Astrocyte (in vitro differentiated cells and primary cell): ENCODE measurements at places on chromosomes 5 and 9. TPM values are rescaled to one million over a fixed set of nuclear protein-coding genes. Genes with fewer than 3 reads are reported as not detected.
A peak's percentile ranks its signal among the peaks of the same experiment; 100 is the strongest.

- H3K27ac ChIP-seq: no peak overlapping the region
- H3K36me3 ChIP-seq: no peaks in the 10 kb centered on the region
- H3K27me3 ChIP-seq: no peaks in the 10 kb centered on the region
These were observed 29.3 kb downstream of the CARTPT start for GRCh38 chr5:71748360-71748759.

DNA sequence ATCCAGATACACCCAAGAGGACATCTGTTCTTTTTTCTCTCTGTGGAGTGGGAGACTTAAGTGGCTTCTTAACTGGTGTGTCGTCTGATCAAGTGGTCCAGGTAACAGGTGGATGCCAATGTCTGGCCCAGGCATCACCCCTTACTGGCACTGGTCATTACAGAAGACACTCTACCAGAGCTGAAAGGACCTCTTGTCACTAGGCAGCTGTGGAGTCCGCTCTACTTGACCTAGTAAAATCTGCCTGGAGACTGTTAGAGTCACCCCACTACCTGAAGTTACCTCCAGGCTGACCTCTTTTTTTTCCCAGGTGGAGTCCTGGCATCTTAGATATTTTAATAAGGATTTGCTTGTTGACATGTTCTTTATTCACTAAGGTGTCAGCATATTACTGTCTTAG, 22.5 kb downstream of the FXN start:
- no peaks in the 10 kb centered on the region for H3K36me3 ChIP-seq
- H3K27me3 ChIP-seq: no peaks in the 10 kb centered on the region
- no peaks in the 10 kb centered on the region for H3K4me1 ChIP-seq
- H3K27ac ChIP-seq: no peak overlapping the region
- no peak for DNase-seq

DNA sequence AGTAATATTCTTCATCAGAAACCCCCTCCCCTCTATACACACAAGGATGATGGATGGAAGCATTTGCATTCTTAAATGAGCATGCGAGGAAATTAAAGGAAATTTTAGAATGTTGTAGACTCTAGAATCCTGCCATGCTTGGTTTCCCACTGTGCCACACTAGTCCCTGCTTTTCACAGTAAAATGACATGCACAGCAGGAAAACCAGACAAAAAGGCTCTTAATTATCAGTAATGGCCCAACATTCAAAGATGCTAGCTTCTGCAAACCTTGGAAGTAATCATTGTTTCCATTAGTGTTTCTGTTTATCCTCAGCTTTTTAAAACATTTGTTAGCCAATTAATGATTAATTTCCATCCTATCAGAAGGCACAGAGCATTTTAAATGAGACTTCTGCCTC, 255.8 kb downstream of the SLCO4C1 start:
- no peak for DNase-seq
- no peaks in the 10 kb centered on the region for H3K36me3 ChIP-seq
- no peaks in the 10 kb centered on the region for H3K27me3 ChIP-seq
- H3K27ac ChIP-seq: no peak overlapping the region
- H3K4me1 ChIP-seq: no peaks in the 10 kb centered on the region

DNA sequence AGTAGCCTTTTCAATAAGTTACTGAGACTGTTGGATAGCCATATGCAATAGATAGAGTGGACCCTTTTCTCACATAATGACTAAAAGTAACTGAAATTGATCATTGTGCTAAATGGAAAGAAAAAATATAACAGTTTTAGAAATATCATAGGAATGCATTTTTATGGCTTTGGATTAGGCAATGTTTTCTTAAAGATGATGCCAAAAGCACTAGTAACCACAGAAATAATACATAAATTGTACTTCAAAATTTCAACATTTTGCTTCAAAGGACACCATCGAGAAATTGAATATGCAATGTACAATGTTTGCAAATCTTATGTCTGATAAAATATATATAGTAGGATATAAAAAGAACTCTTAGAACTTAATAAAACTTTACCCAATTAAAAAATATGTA, 1267.5 kb upstream of the CDH9 start:
- H3K4me3 ChIP-seq: no peak overlapping the region
- no peak for DNase-seq
- no peaks in the 10 kb centered on the region for H3K4me1 ChIP-seq
- H3K27ac ChIP-seq: no peak overlapping the region
- no peaks in the 10 kb centered on the region for H3K27me3 ChIP-seq
- H3K36me3 ChIP-seq: no peaks in the 10 kb centered on the region

DNA sequence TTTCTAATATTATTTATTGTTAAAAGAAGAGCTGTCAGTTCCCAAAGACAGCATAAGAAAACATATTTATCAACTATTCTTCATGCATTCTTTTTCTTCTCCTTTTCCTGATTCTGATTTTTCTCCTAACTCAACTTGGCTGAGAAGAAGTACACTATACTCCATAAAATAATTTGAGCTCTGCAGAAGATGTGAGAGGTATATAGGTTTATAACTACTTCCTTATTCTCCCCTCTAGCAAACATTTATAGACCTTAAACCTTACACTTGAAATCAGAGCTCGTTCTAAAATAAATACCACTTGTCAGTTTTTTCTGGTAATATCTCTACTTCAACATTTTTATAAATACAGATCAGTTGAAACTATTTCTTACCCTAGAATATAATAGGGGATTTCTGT, 724.8 kb upstream of the GRAMD2B start:
- no peak overlapping the region for H3K4me3 ChIP-seq
- no peak for DNase-seq
- no peak overlapping the region for H3K27ac ChIP-seq
- no peaks in the 10 kb centered on the region for H3K27me3 ChIP-seq
- H3K36me3 ChIP-seq: no peaks in the 10 kb centered on the region
- H3K4me1 ChIP-seq: peaks cover 19% of the 10 kb centered on the region

GRCh38 chr9:111481885-111482636, 2.1 kb downstream of the ECPAS start:
- no peak overlapping the region for H3K27ac ChIP-seq
- H3K27me3 ChIP-seq: no peaks in the 10 kb centered on the region

DNA sequence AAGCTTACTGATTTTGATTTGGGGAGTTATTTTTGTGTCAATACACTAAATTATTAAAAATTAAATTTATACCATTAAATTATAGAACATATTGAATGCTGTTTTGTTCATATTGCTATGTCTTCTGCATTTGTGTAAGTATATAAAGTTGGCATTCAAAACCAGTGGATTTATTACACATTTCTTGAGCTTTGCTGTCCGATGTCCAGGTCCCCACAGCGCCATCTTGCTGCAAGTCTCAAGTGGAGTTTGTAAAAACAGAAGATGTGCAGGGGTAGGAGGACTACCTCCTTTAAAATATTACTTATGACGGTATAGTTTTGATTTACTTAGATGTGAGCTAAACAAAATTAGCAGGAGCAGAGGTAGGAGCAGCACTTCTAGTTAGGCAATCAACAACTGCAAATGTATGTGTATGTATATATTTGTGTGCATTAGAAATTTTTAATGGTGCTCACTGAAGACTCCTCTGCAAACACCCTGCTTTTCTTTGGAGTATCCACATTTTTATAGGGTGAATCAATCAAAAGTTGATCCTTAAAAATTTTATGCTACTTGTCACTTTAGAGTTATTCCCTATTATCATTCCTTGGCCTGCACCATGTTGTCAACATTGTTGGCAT, 37.4 kb downstream of the CPEB4 start:
- H3K27ac ChIP-seq: no peak overlapping the region
- no peak overlapping the region for H3K4me3 ChIP-seq

DNA sequence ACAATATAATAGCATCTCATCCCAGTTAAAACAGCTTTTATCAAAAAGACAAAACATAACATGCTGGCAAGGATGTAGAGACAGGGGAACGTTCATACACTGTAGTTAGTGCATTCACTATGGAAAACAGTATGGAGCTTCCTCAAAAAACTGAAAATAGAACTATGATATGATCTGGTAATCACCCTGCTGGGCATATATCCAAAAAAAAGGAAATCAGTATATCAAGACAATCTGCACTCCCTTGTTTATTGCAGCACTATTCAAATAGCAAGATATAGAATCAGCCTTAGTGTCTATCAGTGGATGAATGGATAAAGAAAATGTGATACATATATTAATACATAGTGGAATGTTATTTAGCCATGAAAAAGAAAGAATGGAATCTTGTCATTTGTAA, 88.5 kb downstream of the PBX3 start:
- no peak overlapping the region for H3K27ac ChIP-seq
- no peaks in the 10 kb centered on the region for H3K27me3 ChIP-seq
- no peak overlapping the region for H3K4me3 ChIP-seq
- H3K36me3 ChIP-seq: no peaks in the 10 kb centered on the region
- no peak for DNase-seq

- no peaks in the 10 kb centered on the region for H3K36me3 ChIP-seq
- peak overlapping the region; percentile 66 for H3K4me3 ChIP-seq
- H3K27ac ChIP-seq: no peak overlapping the region
These were observed 1.6 kb downstream of the NACC2 start for GRCh38 chr9:136093346-136093986.

GRCh38 chr9:34001298-34001697, 47.4 kb downstream of the UBAP2 start:
- no peak for DNase-seq
- H3K27me3 ChIP-seq: no peaks in the 10 kb centered on the region
- H3K27ac ChIP-seq: no peak overlapping the region

DNA sequence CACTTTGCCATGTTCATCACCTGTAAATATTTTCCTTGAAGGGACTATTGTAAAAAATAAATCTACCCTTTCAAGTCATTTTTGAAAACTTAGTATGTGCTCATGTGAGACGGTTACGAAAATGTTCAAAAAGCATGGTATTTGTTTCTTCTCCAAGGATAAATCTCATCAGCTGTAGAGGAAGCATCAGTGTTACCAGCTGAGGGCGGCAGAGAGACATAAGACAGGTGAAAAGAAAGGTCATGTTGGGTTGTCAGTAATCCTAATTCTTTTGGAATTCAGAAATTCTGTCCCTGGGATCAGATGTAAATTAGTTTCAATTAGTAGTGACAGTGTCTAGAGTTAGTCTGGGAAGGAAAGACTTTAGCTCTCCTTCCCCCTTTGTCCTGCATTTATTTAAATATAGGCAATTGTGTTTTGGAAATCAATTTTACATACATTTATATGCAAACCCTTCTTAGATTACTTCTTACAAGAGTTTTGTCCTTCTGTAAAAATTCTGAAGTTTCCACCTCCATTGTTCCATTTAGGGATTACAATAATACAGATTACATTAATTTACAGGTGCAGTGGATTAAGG, 791.9 kb upstream of the CDH6 start:
- no peaks in the 10 kb centered on the region for H3K27me3 ChIP-seq
- H3K27ac ChIP-seq: no peak overlapping the region

DNA sequence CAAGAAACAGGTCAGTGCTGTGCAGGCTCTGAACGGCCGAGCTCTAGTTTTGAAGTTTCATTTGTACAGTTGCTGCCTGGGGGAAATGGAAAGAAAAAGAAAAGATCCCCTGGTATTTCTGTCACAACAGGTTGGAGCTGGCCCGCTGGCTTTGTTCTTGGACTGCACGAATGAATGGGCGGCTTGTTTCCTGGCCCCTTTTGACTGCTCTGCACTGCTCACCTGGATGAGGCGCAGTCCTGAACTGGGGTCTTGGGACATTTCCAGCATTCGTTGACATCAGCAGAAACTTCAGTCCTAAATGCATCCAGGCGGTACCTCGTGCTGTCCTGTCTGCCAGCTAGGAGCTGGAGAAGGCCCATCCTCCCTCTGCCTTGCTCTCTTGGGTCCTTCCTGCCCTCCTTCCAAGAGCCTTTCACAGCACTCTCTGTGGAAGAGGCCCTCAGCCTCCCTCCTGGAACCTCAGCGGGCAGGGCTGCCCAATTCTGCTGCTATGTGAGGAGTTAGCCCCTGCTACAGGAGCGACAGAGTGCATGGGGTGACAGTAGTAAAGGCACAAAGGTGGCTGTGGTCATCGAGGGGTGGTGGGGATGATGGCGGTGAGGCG, 189.2 kb downstream of the FSTL4 start:
- H3K4me3 ChIP-seq: no peak overlapping the region
- H3K27ac ChIP-seq: no peak overlapping the region
- no peaks in the 10 kb centered on the region for H3K36me3 ChIP-seq
- no peak for DNase-seq
- peaks cover 14% of the 10 kb centered on the region for H3K27me3 ChIP-seq

- no peak overlapping the region for H3K4me3 ChIP-seq
- H3K4me1 ChIP-seq: peaks cover 32% of the 10 kb centered on the region
- H3K36me3 ChIP-seq: no peaks in the 10 kb centered on the region
These were observed 133.7 kb downstream of the NUDT12 start for GRCh38 chr5:103428923-103429322.

- H3K36me3 ChIP-seq: no peaks in the 10 kb centered on the region
- no peaks in the 10 kb centered on the region for H3K4me1 ChIP-seq
- no peak for DNase-seq
These were observed 46.3 kb upstream of the SMIM23 start for GRCh38 chr5:171739271-171739670.

DNA sequence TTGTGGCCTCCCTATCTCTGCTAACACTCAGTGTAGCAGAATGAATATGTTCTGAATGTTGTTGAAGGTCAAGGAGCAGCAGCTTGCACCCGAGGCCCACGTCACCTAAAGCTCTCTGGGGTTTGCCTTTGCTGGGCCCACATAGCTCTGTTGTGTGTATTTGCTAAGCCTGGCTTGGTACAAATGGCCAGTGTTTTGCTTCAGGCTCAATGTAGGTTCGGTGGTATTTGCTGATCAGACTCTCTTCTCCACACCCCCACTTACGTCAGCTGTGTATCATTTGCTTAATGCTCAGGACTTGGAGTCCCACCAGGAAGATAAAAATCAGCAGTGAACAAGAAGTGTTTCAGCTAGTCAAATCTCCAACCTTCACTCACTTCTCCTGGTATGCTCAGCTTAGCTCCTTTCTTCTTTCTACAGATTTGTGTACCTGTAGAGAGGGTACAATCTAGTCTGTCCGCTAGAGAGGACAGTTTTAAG, 4.8 kb upstream of the RFESD start:
- no peak for DNase-seq
- no peak overlapping the region for H3K27ac ChIP-seq
- peaks cover under 1% of the 10 kb centered on the region for H3K4me1 ChIP-seq
- no peaks in the 10 kb centered on the region for H3K36me3 ChIP-seq

DNA sequence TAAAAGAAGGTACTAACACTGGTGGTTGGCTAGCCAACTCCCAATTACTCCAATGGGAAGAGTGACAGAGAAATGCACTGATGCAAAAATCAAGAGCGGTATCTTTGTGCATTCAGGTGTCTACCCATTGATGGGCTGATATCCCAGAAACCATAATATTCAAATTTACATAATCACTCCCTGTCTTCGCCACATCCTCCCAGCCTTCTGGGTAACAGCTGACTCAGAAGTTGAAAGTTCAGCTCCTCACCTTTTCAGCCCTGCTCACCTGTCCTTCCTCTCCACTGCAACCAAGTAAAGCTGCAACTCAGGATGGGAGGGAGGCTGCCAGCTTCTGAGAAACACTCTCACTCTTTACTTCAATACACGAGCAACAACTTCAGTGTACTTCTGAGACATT, 6.9 kb downstream of the SUSD1 start:
- H3K27me3 ChIP-seq: no peaks in the 10 kb centered on the region
- DNase-seq: no peak
- no peaks in the 10 kb centered on the region for H3K36me3 ChIP-seq
- H3K4me1 ChIP-seq: no peaks in the 10 kb centered on the region

CCL27 gene
- 0.52 TPM in 1 of 2 replicates, not detected in the other for total RNA-seq

B4GALT1 gene
- total RNA-seq: 93.1 and 103 TPM in 2 replicates

PDLIM4 gene
- 56.6 and 72.4 TPM in 2 replicates for total RNA-seq

CDC25C gene
- total RNA-seq: 1.6 and 1.7 TPM in 2 replicates

ZNF366 gene
- not detected in 2 replicates for total RNA-seq

FBXL7 gene
- total RNA-seq: 21.0 and 22.4 TPM in 2 replicates

NELFB gene
- 45.8 and 48.9 TPM in 2 replicates for total RNA-seq

FOXD4L6 gene
- total RNA-seq: 0.18 TPM in 1 of 2 replicates, not detected in the other

UGT3A1 gene
- 0.14 TPM in 1 of 2 replicates, not detected in the other for total RNA-seq

PCDHA10 gene
- 15.5 and 16.0 TPM in 2 replicates for total RNA-seq

IFNE gene
- total RNA-seq: 0.26 and 0.57 TPM in 2 replicates
